ENCODE measurements at places on chromosomes 7 and 10.

- DNase-seq: no peak
Observed at GRCh38 chr7:158001003-158001402, 586.6 kb downstream of the PTPRN2 start.

- DNase-seq: no peak
Observed at GRCh38 chr7:51301806-51302205, 14.8 kb downstream of the COBL start.

- no peak for DNase-seq
Observed at GRCh38 chr10:93072713-93073538, 767 bp upstream of the CYP26A1 start.

DNA sequence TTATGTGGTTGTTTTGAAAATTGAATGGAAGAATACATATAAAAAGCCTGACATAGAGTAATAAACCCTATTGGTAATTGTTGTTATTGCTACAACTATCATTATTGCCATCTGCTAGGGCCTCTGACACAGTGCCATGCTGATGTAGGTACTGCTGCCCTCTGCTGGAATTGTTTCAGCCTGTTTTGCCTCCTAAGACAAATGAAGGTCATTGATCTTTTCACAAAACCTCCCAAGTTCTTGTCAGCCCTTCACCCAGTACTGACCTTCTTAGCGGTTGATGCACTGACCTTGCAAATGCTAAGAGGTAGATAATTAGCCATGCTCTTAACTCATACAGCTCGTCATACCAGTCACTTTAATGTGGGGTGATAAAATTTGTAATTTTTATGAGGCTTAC, 975.2 kb downstream of the SORCS1 start:
- peak; percentile 23 for DNase-seq

- no peak for DNase-seq
Observed at GRCh38 chr7:441684-442421, 77.8 kb downstream of the PDGFA start.

DNA sequence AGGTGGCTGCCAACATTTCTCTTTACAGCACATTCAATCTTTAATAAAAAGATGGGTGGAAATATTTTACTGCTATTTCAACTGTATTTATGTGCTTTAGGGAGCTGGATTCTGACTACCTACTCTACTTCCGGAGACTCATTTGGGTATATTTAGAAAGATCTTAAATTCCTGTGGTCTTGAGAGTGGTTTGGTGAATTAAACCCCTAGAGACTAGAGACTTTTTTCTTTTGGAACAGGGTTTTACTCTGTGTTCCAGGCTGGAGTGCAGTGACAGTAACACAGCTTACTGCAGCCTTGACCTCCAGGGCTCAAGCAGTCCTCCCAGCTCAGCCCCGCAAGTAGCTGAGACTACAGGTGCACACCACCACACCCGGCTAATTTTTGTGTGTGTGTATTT, 79.0 kb upstream of the HABP2 start:
- DNase-seq: no peak

GRCh38 chr7:19116121-19117090, 1.0 kb downstream of the TWIST1 start:
- no peak for DNase-seq

All from suppressor macrophage (primary cell).